AG09319 (cell line): ENCODE measurements at places on chromosomes 16 and 17.

DNA sequence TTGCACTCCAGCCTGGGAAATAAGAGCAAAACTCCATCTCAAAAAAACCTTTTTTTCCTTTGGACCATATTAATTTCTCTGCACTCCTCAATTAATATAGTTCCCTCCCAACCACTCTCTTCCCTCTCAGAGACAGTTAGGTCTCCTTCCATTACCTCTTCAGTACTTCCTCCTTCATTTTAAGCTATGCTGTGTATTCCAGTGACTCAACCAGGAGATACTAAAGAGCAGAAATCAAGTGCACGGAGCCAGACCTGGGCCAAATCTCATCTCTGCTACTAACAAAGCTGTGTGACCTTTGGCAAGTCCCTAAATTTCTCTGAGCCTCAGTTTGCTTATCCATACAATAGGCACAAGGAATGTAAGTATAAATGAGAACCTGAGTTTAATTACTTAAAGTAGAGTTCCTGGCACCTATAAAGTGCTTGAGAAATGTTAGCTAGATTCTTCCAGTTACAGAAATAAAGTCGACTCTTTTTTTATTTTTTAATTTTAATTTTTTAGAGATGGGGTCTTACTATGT lies 8.5 kb downstream of the PECAM1 start:
- no peak for DNase-seq

GRCh38 chr16:12868788-12869187 lies 32.6 kb upstream of the SHISA9 start:
- no peak for DNase-seq

GRCh38 chr17:73278049-73278464 lies 16.4 kb upstream of the CPSF4L start:
- no peak for DNase-seq

GRCh38 chr16:27449434-27450195 lies 47.6 kb downstream of the IL21R start:
- DNase-seq: no peak

- no peak for DNase-seq
These were observed 7.3 kb upstream of the TRPV2 start for GRCh38 chr17:16407911-16408588.
